ENCODE measurements at places on chromosomes 2 and 18.

- no peak for DNase-seq
Observed at GRCh38 chr18:1020731-1021344, 116.2 kb downstream of the ADCYAP1 start.

DNA sequence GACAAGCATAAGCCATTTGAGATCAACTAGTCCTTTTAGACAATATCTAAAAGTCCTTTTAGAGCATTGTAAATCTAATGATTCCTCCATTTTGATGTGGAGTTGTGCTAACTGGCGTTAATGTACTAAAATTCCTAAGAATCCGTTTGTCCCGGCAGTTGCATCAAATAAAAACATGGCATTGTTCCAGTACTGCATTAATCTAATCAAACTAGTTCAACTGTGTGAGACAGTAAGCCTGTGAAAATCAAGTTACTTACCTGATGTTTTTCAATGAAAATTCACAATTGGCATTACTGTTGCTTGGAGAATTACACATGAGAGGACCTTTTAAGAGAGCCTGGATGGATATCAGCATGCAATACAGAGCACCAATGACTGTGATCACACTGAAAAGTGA, 13.3 kb downstream of the TM4SF20 start:
- DNase-seq = no peak

GRCh38 chr2:207164006-207164831, 1.5 kb downstream of the KLF7 start:
- DNase-seq = peak; percentile 78

- DNase-seq = peak; percentile 74
Observed at GRCh38 chr2:106566050-106566449, 78.9 kb downstream of the CD8B2 start.

DNA sequence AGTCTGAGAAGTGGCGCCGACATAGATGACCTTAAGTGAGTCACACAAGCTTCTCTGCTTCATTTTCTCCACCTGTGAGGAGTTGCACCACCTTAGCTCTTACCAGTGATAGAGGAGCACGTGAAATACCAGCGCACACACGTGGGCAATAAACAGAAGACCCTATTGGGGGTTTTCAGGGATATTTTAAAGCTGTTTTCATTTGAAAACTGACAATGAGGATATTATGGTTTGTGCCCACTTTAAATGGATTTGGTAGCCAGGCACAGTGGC, 47.3 kb upstream of the FZD7 start:
- peak; percentile 66 for DNase-seq

GRCh38 chr2:191188550-191189093, 37.8 kb upstream of the STAT4 start:
- DNase-seq = no peak

- DNase-seq = no peak
Observed at GRCh38 chr2:238936162-238937052, 88.5 kb downstream of the TWIST2 start.

DNA sequence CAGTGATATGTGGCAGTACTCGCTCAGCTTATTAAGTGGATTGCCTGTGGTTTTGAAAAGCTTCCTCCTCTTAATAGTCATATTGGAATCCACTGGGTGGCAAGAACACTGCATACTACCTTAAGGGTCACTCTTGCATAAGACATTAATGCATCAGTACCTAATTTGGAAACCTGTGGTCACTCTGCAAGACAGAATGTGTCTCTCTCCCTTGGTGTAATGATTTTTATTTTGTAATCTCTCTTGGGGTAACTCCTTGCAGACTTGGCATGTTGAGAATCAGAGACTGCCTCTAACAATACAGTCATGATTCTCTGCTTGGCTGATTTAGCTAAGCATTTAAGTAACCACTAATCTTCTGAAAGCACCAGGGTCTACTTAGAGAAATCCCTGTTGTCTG, 33.0 kb upstream of the IER3IP1 start:
- peak; percentile 45 for DNase-seq

GRCh38 chr2:215032153-215032552, 106.3 kb downstream of the ABCA12 start:
- DNase-seq = no peak

DNA sequence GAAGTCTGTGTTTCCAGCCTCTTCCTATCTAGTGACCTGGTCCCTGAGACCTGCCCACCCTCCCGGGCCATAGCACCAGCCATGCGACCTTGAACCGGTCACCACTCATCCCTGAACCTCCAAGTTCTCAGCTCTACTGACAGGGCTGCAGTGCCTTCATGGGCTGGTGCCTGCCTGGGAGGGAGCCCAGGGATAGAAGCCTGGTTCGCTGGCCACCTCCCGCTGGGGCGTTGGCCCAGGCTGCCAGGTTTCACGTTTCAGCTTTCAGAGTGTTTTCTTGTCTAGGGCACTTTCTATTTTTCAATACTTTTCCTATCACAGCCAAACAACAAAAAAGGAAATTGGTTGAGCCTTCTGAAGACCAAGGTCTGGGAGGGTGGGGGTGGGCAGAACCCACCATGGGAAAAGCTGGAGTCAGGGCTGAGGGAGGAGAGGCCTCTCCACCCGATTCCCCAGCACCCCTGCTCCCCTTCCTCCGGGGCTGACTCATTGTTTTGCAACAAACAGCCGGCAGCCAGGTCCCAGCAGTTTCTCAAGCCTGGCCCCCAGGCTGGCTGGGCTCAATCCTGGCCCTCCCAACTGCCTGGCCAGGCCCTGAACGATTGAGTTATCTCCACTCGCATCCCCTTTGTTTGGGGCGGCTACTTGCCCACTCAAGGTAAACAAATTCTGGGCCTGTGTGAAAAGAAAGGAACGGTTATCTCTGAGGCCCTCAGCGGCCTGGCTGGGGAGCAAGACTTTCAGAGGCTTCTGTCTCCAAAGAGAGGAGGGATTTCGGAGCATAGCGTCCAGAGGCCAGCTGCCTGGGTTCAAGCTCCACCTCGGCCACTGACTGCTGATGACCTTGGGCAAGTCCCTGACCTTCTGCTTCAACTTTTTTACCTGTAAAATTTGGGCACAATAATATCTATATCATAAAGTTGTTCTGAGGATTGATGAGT, 47.5 kb downstream of the ZFP36L2 start:
- DNase-seq = no peak

GRCh38 chr2:136389809-136390208, 271.9 kb upstream of the CXCR4 start:
- no peak for DNase-seq

- DNase-seq = no peak
Observed at GRCh38 chr2:183185534-183185933, 61.3 kb downstream of the NUP35 start.

DNA sequence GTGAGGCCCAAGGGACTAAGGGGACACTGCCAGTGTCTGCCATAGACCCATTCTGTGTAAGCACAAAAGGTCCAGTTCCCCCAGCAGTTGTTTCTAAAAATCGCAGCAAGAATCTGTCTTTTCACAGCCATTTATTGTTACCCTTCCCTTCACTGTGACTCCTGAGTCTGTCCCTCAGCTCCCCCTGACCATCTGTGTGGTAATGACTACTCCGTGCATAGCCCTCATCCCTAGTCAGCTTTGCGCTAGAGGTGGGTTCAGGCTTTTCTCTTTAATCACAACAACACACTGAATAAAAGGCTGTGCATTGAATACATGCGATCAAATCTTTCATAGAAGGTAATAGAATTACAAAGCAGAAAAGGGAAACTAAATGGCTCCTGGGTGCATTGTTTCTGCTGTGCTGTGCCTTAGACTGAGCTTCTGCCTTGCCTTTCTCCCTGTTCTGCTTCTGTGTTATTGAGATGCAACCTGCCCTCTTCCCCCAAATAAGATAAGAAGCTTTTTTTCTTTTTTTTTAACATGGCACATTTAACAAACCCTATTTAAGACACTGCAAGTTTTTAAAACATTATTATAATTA, 836.0 kb upstream of the CDH2 start:
- DNase-seq = peak; percentile 24

DNA sequence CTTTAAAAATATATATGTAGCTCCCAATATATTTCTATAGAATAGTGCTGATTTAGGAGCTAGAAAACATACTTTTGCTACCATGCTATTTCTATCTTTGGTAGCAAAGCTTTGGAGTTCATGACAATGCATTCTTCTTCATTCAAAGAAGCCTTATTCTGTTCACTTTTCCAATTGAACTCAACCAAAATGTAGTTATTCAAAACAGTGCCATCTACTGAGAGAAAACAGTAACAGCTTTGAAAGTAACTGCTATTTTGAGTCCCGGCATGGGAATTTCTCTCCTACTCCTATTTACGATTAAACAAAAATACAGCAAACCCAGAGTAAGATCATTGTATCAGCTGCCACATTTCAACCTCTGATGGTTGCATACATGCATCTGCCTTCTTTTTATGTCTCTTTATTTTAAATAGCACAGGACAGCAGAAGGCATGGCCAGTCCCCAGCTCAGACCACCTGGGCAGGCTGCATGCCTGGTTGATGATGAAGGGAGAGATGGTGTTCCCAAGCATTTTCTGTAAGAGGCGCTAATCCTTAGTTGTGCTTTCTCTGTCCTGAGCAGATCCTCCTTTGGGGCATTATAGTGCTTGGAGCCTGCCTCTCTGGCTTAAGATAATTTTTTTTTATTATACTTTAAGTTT, 69.7 kb upstream of the SULT1C3 start:
- DNase-seq = no peak

DNA sequence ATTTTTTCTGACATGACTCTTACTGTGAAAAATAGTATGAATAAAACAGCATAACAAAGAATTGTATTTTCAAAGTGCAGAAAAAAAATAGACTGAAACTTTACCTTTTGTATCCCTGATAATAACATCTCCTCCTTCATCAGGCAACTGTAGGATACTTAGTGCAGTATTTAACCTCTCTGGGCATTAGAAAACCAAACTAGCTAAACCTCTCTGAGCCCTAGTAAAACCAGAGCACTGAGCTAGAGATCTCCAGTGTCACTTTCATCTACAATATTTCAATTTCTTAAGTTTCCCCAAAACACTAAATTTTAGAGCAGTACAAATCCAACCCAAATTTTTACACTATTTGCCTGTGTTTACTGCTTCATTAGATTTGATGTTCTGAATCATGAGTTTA, 594.0 kb upstream of the LINC00305 start:
- no peak for DNase-seq

- peak; percentile 76 for DNase-seq
Observed at GRCh38 chr2:3604991-3605961, 10.4 kb downstream of the COLEC11 start.

DNA sequence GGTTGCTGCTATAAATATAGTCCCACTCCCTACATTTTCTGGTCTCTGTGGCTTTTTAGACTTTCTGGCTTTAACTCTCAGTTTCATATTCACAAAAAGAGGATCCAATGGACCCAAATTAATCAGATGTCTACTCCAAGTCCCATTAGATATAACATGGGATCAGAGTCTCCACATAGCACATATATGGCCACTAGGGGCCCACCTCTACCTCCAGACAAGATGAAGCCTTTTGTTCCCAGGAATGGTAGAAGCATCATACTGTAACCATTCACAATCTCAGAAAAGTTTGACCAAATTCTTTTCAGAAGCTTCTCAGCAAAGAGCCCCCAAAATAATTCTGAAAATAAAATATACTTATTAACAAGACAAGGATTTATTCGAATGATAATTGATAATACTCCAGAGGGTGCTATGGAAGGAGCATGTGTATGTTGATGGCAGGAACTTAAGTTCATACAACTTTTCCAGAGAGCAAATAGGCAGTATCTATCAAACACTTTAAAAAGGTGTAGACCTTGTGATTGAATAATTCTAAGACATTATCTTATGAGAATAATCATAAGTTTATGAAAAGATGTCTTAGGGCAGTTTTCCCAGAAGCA, 382.3 kb upstream of the CRIM1 start:
- peak; percentile 50 for DNase-seq

DNA sequence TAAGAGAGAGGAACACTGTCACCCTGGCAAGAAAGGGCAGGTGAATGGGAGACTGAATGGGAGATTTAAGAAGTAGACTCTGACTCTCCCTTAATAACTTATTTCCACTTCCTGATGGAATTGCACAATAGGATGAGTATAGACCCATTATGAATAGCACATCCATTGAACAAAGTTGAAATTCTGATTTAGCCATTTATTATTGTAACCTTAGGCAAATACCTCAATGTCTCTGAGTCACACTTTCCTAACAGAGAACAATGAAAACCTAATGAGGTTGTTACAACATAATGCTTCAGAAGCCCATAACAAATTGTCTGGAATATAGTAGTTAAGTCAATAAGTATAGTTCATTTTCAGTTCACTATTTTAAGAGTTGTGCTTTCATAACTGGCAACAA, 78.9 kb downstream of the NRXN1 start:
- DNase-seq = no peak

DNA sequence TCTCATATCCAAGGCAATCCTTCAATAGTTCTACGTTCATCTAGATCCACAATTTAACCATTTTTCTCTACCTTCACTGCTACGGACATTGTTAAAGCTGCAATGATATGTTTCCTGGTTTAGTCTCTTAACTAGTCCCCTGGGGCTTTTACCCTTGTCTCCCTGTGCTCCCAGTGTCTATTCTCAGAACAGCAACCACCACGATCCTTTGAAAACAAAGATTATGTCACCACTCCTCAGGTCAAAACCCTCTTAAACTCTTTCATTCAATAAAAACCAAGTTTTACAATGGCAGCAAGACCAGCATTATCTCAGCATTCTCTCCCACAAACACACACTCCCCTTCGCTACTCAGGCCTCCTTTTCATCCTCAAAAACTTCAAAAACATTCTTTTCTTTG, 298.2 kb upstream of the CHST9 start:
- no peak for DNase-seq

DNA sequence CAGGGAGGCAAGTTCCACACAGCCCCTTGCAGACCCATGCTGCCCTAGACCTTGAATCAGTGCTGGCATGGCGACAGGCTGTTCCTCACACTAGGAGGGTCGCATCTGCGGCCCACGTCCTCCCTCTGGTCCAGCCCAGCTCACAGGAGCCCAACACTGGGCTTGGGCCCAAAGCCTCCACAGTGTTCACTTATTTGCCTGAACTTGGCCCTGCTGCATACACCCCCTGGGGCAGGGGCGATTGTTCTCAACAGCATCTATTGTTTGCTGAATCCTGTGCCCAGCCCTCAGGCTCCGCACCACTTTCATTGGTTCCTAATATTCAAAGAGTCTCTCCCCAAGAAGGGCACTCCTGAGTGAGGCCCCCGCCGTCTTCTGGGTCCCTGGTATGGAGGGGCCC, 90.7 kb downstream of the ZBTB7C start:
- DNase-seq = no peak
